SJSA1 (cell line): ENCODE measurements at places on chromosomes 5 and 9. TPM values are rescaled to one million over a fixed set of nuclear protein-coding genes. Genes with fewer than 3 reads are reported as not detected.

- no peaks in the 10 kb centered on the region for H3K4me1 ChIP-seq
- no peaks in the 10 kb centered on the region for H3K36me3 ChIP-seq
- 0 out of 2 replicates have a peak, but pooled peaks cover 5% of the 10 kb centered on the region for H3K27me3 ChIP-seq
Observed at GRCh38 chr5:14528926-14529325, 52.7 kb upstream of the OTULINL start.

DNA sequence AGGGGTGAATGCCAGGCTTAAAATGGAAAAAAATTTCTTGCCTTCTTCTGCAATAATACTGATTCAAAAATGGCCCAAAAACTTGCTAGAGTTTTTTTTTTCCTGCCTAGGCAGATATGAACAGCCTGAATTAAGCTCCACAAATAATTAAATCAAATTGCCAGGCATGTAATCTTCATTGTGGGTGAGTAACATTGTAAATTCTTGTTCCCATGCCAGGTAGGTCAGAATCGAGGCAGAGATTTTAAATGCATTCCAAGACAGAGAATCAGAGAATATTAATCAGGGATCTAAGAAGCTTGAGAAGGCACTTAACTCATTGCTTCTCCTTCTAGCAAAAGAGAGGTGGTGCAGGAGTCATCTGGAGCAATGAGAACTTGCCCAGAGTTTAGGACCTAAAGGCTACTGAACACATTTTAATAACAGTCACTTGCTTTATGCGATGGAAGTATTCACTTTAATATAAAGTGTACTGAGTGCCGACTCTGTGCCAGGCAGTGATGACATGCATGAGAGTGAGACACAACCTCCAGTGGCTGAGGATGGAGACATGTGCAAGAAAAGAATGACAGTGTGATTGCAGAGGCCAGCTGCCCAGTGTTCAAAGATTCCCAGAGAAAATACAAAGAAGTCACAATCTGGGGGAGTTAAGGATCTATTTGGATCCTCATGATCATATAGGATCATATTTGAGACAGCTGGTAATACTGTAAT is 102.3 kb downstream of the APBA1 start:
- no peaks in the 10 kb centered on the region for H3K27me3 ChIP-seq
- H3K27ac ChIP-seq: no peak overlapping the region
- H3K4me1 ChIP-seq: peaks cover 37% of the 10 kb centered on the region

The XRCC4 gene
- total RNA-seq: 11.7 and 16.1 TPM in 2 replicates

The SPACA9 gene
- 1.2 and 1.8 TPM in 2 replicates for total RNA-seq
